ENCODE measurements at places on chromosomes 3 and 15.
A peak's percentile ranks its signal among the peaks of the same experiment; 100 is the strongest.

GRCh38 chr15:60975218-60975617 lies 253.9 kb downstream of the RORA start:
- DNase-seq = no peak

DNA sequence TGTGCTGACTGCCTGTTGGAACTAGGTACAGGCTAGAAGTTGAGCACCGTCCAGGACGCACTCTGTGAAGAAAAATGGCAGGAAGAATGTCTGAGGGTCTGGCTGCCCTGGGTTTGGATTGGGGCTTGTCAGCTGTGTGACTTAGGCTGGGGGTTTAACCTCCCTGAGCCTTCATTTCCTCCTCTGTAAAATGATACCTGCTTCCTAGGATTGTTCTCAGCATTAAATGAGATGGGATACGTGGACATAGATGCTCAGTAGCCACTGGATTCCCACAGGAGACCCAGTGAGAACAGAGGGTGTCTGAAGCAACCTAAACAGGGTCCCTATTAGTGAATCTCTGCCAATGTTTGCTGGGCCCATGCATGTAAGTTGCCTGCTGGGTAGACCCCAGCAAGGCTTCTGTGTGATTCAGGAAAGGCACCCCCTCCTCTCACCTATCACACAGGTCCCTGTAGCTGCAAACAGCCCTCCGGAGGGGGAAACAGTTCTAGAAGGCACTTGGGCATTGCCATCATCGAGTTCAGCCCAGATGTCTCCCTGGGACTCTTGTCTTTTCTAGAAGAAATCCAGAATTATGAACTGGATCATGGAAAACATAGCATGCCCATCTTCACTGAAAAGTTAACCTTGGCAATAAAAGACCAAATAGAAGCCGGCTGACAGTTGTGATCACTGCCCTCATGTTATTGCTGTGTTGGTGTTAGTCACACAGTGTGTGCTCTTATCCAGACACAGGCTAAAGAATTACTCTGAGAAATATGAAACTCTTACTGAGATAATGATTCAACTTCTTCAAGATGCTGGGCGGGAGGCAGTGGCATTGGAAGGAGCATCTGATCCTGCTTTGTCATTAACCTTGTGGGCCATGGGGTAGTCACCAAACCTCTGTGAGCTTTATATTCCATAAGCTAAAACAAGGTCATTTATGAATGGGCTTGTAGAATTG lies 64.5 kb downstream of the SMAD6 start:
- no peak for DNase-seq

- DNase-seq = no peak
These were observed 399.1 kb downstream of the SI start for GRCh38 chr3:164679245-164679644.

DNA sequence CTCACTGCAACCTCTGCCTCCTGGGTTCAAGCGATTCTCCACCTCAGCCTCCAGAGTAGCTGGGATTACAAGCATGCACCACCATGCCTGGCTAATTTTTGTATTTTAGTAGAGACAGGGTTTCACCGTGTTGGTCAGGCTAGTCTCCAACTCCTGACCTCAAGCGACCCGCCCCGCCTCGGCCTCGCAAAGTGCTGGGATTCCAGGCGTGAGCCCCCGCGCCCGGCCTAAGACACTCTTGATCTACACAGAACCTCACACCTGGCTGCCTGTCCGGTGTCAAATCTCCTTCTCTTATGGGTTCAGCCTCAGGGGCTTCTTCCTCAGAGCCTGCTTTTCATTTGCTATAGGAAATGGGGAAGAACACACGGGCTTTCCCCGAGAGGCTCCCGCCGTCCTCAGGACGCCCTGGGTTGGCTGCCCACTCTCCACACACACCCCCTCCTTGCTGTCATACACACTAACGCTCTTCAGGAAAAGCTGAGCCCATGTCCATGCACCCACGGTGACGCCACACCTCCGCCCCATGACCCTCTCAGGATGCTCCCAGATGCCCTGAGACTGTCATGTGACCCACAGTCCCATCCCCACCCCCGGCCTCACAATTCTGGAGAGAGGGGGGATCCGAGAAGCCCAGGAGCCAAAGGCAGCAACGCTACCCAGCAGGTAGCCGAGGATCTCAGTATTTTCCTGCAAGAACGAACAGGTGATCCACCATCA lies 10.4 kb downstream of the TMEM44 start:
- no peak for DNase-seq

- no peak for DNase-seq
These were observed 60.8 kb upstream of the SKIL start for GRCh38 chr3:170296703-170297102.

DNA sequence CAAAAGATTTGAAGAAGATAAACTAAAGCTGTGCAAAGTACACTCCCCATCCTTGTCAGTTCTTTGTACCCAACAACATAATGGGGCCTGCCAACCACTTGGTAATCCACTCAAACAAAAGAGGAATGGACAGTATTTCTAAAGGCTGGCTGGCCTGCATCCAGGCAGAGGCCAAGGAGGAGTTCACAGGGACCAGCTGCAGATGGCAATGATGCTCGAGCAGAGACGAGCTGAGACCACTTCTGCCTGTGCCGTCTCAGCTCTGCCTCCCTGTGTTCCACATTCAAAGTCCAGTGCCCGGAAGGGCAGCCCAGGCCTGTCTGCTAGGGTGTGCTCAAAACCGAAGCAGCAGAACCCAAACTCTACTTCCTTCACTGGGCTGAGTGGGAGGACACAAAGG lies 14.3 kb downstream of the CXCR6 start:
- peak; percentile 13 for DNase-seq

GRCh38 chr15:42741710-42742109 lies 4.8 kb upstream of the CDAN1 start:
- DNase-seq = no peak

DNA sequence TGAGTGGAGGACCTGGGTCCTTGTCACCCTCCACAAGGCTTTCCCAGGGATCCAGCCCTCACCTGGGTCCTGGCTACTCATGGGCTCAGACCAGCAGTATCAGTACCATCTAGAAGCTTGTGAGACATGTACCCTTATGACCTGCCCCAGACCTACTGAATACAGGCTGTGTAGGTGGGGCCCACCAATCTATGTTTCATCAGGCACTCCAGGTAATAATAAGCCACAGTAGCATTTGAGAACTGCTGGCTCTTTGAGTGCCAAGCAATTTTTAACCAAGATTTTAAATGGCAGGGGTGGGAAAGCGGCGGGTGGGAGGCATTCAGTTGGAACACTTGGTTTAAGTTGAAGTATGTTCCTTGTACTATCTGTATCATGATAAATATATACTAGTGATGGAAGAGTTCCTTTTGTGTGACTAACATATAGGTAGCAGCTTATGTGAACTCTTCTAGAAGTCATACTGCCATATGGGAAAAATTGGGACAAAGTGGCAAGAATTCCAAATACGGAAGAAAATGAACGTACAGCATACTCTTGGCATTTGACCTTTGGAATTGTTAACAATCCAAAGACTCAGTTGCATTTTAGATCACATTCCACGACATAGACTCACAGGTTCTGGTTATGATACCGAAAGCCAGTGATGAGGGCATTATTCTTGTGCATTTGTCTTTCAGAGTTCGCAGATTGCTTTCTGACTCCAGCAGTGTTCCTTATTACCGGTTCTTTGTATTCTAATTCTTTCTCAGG lies 190.4 kb downstream of the GHSR start:
- DNase-seq = no peak

Data from activated T-cell treated with anti-CD3 and anti-CD28 coated beads, Interleukin-2, amount 50 U/mL, for 48 hours (primary cell).